Endothelial cell of umbilical vein (primary cell): ENCODE measurements at places on chromosomes 6 and 20. TPM values are rescaled to one million over a fixed set of nuclear protein-coding genes. Genes with fewer than 3 reads are reported as not detected.
A peak's percentile ranks its signal among the peaks of the same experiment; 100 is the strongest.

DNA sequence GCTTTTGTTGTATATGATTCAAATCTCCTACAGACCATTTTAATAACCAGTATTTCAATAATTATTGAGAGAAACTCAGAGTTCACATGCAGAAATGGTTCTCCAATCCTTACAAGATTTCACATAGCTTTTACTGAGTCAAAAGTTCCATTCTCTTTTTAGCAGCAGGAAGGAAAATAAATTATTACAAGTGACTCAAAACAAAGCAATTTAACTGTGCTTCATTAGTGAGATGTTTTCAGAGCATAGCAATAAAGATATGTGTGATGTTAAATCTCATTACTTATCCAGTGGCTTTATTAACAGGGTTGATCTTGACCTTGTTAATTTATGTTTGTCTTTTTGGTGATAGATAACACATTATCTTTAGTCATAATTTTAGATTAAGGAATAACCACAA is 22.0 kb downstream of the KIF13A start:
- DNase-seq, result peak; percentile 77

The RFX6 gene
- not detected in 2 replicates for total RNA-seq

- no peak for DNase-seq
Observed at GRCh38 chr6:14924126-14925024, 321.5 kb upstream of the JARID2 start.

DNA sequence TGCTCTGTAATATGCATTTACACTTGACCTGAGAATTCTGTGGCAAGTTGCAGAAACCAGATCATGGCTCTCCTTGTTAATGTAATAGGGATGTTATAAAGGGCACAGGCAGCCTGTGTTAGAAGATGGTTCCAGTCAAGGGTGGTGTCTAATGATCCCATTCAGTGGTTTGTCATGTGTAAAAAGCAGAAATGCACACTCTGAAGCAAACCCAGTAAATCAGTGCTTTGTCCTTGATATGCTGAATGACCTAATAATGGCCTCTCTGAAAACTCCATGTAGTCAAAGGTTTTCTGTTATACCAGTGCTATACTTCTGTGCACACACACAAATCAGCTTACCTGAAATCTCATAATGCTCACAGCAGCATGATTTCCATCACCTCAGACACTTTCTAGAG is 66.2 kb downstream of the SOBP start:
- no peak for DNase-seq

DNA sequence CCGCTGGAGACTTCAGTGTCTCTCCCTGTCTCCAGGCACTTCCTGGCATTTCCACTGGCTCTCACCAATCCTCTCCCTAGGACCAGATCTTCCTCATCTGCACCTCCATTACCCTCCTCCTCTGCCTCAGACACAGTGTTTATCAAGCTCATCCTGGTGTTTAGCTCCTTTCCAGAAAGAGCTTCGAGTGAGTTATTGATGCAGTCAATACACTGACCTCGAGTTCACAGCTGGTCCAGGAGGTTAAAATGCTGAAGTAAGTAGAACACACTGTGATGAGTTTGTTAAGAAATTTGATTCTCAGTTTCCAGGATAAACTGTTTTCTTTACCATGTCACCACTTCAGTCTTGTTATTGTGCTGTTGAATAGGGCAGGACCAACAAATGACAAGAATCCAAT is 42.1 kb upstream of the ARMC2 start:
- DNase-seq, result no peak

The TXLNB gene
- total RNA-seq, result 0.18 and 0.28 TPM in 2 replicates
